Foreskin keratinocyte (primary cell): ENCODE measurements at places on chromosomes 3 and 15. TPM values are rescaled to one million over a fixed set of nuclear protein-coding genes. Genes with fewer than 3 reads are reported as not detected.

DNA sequence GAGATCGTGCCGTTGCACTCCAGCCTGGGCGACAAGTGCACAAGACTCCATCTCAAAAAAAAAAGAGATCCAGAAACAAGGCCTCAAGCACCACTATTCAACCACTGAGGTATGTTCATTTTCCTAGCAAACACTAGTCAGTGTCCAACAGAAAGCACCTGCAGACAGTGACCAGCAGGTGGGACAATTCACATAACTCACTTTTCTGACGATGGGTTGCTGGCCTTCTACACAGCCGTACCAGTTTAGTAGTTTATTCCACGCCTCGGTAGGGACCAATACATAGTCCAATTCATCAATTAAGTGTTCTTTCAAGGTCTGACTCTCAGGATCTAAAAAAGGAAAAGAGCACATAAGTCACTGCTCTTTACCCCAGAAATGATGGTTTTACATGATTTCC, 12.4 kb downstream of the USP4 start:
- DNase-seq, result no peak

GRCh38 chr3:52444860-52445793, at the start of gene SEMA3G:
TSS of gene SEMA3G (minus strand) at chr3:52445103. CDS start at chr3:52445027, 76 bp downstream.
- DNase-seq, result no peak

Gene CLSTN2
- 0.14 and 0.27 TPM in 2 replicates for total RNA-seq

GRCh38 chr15:101498717-101499480, 9.4 kb upstream of the PCSK6 start:
- no peak for DNase-seq

DNA sequence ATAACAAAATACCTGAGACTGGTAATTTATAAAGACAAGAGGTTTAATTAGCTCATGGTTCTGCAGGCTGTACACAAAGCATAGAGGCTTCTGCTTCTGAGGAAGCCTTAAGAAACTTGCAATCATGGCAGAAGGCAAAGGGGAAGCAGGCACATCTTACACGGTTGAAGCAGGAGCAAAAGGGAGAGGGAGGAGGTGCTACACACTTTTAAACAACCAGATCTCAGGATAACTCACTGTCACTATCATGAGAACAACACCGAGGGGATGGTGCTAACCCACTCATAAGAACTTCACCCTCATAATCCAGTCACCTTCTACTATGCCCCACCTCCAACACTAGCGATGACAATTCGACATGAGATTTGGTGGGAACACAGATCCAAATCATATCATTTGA, 54.4 kb downstream of the ATP8B4 start:
- DNase-seq, result no peak

Gene PLA2G4D
- 0.07 and 0.14 TPM in 2 replicates for total RNA-seq

DNA sequence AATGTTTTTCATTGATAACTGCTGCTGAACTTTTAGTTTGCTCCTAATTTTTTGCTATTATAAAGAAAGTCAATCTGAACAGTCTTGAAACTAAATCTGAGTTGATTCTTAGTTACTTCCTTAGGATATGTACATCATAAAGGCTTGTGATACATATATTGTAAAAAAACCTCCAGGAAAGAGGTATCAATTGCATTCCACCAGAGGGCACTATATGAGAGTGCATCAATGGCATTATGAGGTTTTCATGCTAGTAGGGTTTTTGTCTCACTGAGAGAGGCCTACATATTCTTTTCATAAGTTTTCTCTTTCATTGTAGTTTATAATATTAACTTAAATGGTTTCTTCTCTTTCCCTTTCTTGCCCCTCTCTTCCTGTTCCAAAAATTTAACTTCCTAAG, 46.9 kb downstream of the PIK3R4 start:
- no peak for DNase-seq

Gene SNX4
- 16.5 and 17.9 TPM in 2 replicates for total RNA-seq

GRCh38 chr3:119588112-119588511, 8.8 kb downstream of the ADPRH start:
- DNase-seq, result no peak

GRCh38 chr3:8298021-8298954, 203.3 kb upstream of the LMCD1 start:
- DNase-seq, result no peak

Gene MCF2L2
- total RNA-seq, result 0.14 and 0.25 TPM in 2 replicates

DNA sequence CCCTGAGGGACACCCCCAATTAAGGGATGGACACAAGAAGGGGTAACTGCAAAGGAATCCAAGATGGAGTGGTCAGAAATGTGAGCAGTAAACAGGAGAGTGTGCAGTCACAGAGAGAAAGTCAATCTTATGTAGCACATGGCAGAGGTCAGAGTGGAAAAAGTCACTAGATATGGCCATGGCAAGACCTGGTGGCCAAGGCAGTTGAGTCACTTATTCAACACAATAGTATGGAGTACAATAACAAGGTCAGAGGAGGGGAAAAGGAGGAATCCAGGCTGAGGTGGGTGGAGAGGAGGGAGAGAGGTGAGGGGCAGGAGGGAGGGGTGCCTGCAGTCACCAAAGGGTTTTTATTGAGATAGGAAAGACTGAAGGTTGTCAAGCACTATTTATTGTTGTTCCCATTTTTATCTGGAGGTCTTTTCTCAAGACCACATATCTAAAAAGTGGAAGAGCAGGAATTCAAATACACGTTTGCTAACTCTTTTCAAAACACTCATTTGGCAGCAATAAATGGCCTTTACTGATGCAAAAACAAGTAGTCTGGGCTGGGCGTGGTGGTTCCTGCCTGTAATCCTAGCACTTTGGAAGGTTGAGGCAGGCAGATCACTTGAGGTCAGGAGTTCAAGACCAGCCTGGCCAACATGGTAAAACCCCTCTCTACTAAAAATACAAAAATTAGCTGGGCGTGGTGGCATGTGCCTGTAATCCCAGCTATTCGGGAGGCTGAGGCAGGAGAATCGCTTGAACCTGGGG, 53.3 kb upstream of the ARHGEF3 start:
- DNase-seq, result no peak

DNA sequence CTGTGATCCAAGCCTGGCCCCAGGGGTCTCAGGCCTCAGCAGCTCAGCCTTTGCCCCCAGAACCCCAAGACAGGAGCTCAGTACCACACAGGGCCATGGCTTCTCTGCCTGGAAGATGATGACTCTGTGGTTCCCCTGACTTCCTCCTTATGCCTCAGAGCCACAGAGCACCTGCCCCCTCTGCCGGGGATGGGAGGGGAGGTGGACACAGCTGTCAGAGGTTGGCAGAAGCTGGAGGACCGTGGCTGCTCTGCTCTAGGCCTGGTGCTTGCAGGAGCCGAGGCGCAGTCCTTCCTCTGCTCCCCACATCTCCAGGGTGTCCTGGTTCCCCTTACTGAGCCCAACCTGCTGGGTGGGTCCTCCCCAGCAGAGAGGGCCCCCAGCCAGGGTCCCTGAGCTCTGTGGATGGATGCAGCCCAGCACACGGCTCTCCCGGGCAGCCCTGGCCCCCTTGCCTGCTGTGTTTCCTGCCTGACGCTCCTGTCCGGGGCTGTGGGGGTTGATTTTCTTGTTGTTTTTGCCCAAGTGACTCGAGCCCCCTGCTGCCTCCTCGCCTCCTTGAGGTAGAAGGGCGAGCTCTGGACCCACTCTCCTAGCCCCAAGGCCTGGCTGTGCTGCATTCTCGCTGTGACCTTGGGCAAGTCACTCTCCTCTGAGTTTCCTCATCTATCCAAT, 36.6 kb downstream of the PSTPIP1 start:
- DNase-seq, result no peak

DNA sequence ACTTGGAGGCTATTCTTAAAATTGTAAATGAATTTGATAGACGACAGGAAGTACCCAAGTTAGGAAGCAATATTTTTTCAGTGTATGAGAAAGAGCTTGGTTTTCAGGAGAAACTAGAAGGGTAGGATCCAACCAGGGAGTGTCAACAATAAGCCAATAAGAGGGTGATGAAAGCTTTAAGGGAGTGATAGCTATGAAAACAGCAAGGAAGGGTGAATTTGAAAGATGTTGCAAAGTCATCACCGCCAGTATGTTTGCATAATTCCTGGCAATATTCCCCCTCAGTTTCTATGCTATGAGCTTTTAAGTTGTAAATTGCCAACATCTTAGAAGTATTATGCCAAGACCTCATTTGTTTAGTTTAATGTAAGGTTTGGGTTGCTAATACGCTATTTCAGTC, 11.8 kb upstream of the CSTA start:
- DNase-seq, result no peak

Gene ROPN1
- not detected in 2 replicates for total RNA-seq

Gene GOLGA8S
- total RNA-seq, result 0.04 TPM in 1 of 2 replicates, not detected in the other
